ENCODE measurements at places on chromosomes 2 and 18.

GRCh38 chr18:23719634-23720201 is 30.5 kb downstream of the LAMA3 start:
- DNase-seq: no peak

- DNase-seq: no peak
These were observed 146.2 kb upstream of the AGAP1 start for GRCh38 chr2:235347691-235348090.

DNA sequence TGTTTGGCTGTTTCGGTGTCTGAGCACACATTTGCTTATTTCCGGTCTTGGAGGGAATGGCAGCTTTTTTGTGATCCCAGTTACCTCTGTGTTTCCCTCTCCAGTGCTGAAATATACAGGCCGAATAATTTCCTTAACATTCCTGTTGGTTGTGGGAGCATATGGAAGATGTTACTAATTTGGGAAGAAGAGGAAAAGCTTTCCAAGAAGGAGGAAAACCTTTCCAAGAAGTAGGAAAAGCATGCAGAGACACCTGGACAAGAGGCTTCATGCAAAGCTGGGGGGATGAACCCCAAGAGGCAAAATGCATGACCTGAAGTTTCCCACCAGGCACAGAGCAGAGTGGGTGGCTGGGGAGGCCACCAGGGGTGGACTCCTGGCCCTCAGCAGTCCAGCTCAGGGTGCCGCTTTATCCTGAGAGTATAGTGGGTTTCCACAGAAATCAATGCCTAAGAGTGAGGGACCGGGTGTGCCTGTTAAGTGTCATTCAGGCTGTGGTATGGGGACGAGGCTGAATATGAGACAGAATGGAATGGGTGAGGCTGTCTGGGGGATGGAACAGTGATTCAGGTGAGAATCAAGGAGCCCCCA is 25.5 kb upstream of the GNAL start:
- no peak for DNase-seq

- DNase-seq: no peak
These were observed 56.9 kb downstream of the RHBDD1 start for GRCh38 chr2:226892729-226893128.

Measured in COR-L47 (cell line).